Stimulated activated CD4-positive, alpha-beta T cell treated with anti-CD3 and anti-CD28 coated beads, Interleukin-2, amount 100 ng/mL, for 4 hours (primary cell): ENCODE measurements at places on chromosomes 7 and 10.

GRCh38 chr7:127654404-127655394 is 2.7 kb downstream of the SND1 start:
- DNase-seq = no peak

DNA sequence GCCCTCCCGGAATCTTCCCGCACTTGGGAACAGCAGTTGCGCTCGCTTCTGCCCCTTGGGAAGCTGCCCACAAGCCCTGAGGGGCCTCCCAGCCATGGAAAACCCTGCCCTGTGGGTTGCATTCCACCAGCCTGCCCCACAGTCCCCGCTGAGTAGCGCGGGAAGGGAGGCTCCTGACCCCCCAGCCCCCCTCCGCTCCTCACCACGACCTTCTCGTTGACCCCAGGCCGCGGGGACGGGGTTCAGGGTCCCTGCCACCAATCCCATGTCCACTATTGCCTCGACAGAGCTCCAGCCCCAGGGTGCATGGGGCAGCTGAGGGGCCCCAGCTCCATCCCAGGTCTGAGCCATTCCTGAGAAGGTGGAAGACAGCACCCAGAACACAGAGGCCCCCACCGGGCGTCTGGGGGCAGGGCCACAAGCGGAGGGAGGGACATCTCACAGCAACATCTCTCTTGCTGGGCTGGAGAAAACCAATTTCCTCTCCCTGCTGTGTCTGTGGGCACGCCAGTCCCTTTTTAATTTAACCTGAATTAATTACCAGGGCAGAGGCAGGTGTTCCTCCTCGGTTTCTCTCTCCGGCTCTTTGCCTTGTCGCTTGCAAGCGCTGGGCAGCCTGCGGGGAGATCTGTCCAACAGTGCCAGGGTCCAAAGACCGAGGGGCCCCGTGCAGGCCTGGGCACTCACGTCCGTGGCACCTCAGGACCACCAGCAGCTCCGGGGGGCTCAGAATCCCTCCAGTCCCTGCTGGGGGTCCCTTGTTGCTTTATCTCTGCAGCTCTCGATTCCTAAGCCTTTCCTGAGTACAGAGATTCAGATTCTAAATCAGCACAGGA is 57.9 kb downstream of the FOXL3 start:
- no peak for DNase-seq

- no peak for DNase-seq
These were observed 4.5 kb upstream of the RALA start for GRCh38 chr7:39618868-39619267.

DNA sequence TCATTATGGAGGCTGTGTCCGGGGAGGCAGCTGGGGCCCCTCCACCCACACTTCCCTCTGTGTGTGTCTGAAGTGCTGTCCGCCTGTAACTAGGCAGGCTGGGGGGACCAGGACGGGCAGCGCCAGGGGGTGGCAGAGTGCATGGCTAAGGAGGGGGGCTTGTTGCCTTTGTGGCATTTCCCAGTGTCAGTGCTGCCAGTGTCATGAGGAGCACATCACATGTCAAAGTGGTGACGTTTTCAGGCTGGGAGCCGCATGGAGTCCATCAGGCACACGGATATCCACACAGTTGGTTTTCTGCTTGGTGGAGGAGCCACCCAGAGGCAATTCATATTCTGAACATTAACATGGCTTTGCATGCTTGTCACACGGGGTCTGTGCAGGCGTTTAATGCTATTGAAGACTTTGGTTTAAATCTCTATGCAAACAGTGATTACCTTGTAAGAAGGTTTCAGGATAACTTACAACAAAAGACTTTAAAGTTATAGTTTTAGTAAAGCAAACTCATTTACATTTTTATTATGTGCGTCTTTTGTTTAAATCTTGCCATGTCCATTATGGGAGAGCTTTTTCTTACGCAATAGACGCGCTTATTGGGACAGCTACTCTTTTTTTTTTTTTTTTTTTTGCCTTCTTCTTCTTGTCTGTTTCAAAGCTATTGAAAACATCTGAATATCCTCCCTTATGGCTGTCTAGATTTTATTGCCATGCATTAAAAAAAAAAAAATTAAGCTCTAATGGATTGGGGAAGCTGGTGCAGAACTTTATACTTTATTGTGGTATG is 52.9 kb downstream of the C10orf67 start:
- no peak for DNase-seq
